Aorta (tissue), 5 donors: ENCODE measurements at places on chromosomes 16 and 17.

DNA sequence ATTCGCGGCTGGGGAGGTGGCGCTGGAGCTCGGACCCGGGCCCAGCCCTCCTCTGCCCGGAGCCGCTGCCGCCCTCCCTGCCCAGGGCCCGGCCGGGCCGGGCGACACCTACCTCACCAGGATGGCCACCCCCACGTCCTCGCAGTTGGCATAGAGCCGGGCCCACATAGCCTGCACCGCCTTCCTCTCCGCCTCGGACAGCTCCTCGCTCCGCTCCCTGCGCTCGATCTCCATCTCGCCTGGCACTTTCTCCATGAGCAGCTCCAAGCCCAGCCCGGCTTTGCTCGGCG, 276 bp downstream of the CYGB start:
- no peaks in the 10 kb centered on the region for H3K36me3 ChIP-seq
- DNase-seq = no peak
- H3K27me3 ChIP-seq = no peaks in the 10 kb centered on the region
- peak overlapping the region; percentile 11 for H3K4me3 ChIP-seq
- H3K27ac ChIP-seq = no peak overlapping the region

DNA sequence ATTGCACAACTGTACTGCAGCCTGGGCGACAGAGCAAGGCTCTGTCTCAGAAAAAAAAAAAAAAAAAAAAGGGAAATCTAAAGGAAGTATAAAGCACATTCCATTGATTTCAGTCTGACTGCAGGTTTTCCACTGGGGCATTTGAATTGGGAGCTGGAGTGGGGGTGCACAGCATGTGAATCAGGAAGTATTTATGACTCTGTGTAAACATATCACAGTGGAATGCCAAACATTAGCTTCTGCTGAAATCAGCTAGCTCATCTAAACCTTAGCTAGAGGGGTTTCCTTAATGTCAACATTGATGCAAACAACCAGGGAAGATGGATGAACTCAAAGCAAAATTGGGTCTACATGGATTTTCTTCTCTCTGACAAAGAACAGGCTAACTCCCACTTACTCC, 641.0 kb upstream of the EEF2KMT start:
- no peak overlapping the region for H3K4me3 ChIP-seq
- H3K4me1 ChIP-seq = no peaks in the 10 kb centered on the region
- no peak overlapping the region for H3K27ac ChIP-seq
- no peaks in the 10 kb centered on the region for H3K27me3 ChIP-seq
- no peak for DNase-seq

- DNase-seq = no peak
- no peaks in the 10 kb centered on the region for H3K27me3 ChIP-seq
- no peaks in the 10 kb centered on the region for H3K4me1 ChIP-seq
Observed at GRCh38 chr17:57363998-57364643, 107.8 kb downstream of the MSI2 start.

DNA sequence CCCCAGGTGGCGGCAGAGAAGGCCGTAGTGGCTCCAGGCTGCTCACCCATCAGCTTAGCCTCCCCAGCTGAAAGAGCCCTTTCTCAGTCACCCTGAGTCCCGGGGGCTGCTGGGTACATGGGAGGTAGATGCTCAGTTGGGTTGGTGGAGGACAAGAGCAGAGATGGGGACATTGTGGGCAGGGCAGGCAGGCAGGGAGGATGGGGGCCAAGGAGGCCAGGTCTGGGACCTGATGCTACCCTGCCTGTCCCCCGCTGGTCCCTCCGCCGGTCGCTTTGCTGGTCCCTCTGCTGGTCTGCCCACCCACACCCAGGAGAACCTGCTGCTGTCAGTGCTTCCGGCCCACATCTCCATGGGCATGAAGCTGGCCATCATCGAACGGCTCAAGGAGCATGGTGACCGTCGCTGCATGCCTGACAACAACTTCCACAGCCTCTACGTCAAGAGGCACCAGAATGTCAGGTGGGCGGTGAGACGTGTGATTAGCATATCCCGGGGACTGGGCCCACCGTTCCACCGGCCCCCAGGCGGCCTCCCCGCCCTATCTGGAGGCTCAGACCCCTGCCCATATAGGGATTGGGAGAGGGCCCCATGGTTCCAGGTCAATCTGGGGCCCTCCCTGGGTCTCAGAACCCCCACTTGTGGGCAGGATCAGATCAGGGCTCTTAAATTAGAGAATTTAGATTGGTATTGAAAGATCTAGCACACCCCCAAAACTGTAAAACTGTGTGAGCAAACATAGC, 26.9 kb downstream of the ADCY7 start:
- H3K27me3 ChIP-seq = no peaks in the 10 kb centered on the region
- no peaks in the 10 kb centered on the region for H3K36me3 ChIP-seq
- no peak overlapping the region for H3K4me3 ChIP-seq
- DNase-seq = no peak
- no peaks in the 10 kb centered on the region for H3K4me1 ChIP-seq
- H3K27ac ChIP-seq = no peak overlapping the region

DNA sequence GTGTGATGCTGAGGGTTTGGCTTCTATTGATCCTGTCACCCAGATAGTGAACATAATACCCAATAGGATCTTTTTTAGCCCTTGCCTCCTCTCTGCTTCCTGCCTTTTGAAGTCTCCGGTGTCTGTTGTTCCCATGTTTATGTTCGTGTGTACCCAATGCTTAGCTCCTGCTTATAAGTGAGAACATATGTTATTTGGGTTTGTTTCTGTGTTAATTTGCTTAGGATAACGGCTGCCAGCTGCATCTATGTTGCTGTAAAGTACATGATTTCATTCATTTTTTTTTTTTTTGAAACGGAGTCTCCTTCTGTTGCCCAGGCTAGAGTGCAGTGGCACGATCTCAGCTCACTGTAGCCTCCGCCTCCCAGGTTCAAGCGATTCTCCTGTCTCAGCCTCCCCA, 23.0 kb downstream of the DUS2 start:
- DNase-seq = no peak
- H3K27me3 ChIP-seq = no peaks in the 10 kb centered on the region
- peaks cover 2% of the 10 kb centered on the region for H3K4me1 ChIP-seq
- H3K4me3 ChIP-seq = no peak overlapping the region
- peaks cover 4% of the 10 kb centered on the region for H3K36me3 ChIP-seq

GRCh38 chr16:56237451-56237930, 46.2 kb downstream of the GNAO1 start:
- DNase-seq = no peak
- no peaks in the 10 kb centered on the region for H3K27me3 ChIP-seq
- H3K4me3 ChIP-seq = no peak overlapping the region
